ENCODE measurements at places on chromosomes 2 and 18.
A peak's percentile ranks its signal among the peaks of the same experiment; 100 is the strongest.

DNA sequence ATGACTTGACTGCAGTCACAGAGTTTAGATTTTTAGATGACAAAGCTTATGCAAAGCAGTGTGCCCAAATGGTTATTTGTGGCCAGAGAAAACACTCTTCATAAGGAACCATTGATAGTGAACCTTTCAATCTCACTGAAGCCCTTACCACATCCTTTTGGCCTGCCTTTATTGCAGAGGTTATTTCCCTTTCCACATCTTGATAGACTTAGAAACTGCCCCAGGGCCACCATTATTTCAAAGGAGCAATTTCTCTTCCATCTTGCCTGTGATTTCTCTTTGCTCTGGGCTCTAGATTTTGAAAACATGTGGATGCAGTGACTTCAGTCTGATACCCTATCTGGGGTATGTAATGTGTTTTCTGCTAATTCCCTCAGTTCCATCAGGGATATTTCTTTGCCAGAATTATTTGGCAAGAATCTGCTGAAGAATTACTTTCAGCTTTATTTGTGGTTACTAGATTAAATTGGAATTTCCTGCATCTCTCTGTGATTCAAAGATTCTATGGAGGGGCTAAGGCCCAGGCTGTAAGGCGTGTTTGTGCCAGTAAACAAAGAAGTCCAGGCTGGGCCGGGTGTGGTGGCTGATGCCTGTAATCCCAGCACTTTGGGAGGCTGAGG, 51.0 kb downstream of the MOGAT1 start:
- no peak for DNase-seq

DNA sequence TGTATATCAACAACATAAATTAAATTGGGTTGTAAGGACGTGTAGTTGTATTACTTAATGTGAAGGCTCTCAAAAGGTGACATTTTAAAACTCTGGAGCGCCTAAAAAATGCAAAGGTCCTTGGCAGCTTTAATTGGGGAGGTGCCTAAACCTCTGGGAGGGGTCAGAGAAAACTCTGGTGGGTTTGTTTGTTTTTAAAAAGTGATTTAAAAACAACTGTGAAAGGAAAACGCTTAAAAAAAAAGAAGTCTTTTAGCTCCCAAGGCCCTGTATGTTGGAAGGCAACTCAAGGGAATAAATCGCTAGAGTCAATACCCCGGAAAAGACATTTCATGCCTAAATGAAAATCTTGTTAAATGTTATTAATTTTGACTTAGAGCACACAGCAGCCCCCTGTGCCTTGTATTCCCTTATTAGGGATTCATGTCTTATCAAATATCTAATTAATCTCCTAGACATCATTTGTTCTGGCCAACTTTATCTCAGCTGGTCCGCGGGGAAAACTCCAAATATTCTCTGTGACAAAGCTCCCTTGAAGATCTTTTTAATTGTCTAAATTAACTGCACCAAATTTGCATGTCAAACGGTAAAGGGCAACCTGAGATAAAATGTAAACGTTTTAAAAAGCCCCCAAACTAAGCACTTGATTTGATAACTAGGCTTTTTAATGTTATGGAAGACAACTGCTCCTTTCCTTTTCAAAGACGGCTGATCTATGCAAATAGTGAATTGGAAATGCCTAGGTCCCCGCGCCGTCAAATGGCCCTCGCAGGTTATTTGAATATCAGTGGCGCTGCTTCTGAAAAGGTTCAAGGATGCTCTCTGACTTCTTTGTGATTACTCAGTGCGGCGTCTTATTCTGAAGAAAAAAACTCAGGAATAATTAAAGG, 4.2 kb downstream of the SP9 start:
- no peak for DNase-seq

DNA sequence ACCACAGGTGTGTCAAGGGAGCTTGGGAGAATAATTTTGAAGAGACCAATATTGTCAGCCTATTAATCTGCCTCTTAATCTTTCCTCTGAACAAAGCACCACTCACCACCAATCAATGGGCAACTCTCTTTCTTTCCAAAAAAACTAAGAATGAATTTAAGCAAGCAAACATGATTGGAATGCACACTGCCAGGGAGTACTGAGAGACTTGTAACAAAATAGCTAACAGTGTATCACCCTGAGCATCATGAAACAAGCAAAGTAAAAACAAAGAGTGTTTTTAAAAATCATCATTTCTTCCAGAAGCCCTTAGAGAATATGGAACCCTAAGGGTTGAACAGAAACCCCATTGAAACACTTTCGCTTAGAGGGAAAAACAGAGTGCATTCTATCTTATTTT, 299.7 kb downstream of the DSEL start:
- DNase-seq: no peak

DNA sequence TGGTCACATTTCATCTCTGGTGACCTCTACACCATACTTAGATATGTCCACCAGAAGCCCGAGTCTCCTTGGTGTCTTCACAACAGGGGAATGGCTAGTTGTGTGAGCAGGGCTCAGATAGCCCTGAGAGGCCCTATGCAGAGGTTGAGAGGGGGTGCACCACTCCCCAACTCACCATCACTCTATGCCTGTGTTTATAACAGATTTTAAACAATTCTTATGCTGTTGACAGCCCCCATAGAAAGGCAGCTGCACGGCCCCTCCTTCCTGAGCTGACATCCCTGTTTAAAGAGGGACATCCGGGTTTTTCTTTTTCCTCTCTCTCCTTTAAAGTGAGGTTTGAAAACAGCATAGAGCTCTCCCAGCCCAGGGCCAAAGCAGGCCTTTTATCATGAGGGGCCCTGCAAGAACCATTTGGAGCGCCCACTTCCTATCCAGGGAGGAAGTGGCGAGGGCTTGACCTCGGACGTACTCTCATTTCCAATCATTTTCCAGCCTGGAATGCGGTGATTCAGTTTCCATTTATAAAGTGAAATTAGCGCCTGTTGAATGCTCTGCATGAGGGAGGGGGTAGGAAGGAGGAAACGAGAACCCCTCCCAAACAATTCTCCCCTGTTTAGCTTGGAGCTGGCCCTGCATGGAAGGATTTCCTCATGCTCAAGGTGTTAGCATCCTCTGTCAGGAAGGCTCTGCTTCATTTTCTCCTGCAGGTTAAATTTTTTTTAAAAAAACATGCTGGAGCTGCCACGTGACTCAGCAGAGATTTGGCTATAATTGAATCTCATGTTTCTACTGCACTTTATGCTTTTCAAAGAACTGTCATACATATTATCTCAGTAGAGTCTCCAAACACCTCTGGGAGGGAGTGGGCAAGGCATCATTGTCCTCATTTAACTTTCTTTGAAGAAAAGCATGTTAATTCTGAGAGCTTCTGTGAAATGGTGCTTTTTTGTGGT, 117.5 kb downstream of the DDX1 start:
- DNase-seq: no peak

- no peak for DNase-seq
Observed at GRCh38 chr2:68732036-68732932, 2.3 kb upstream of the ARHGAP25 start.

DNA sequence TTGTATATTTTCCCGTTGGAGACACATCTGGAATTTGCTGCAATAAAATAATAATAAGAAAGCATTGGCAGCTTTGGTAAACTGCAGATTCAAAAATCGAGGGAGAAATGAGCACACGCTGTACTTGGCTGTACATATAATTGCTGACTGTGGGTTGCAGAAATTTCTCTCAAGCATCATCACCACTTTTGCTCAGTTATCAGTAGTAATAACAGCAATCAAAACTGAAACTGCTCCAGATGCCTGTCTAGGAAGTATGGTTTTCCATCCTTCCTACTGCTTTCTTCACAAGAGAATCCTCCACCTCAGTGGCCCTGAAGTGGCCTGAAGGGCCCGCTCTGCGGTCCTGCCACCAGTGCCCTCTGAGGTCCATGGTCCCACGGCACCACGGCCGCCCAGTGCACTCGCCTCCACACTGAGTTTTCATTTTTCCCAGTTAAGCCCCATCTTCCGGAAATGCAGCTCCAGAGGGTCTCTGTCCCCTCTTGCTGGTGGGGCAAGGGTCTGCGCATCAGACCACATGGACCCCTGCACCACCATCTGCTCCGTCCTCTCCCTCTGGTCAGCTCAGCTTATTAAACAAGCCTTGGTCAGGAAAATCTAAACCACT, 3.9 kb downstream of the DUSP28 start:
- no peak for DNase-seq

- no peak for DNase-seq
Observed at GRCh38 chr2:128589681-128590080, 271.0 kb upstream of the HS6ST1 start.

- no peak for DNase-seq
Observed at GRCh38 chr18:9989481-9989880, 75.7 kb downstream of the VAPA start.

DNA sequence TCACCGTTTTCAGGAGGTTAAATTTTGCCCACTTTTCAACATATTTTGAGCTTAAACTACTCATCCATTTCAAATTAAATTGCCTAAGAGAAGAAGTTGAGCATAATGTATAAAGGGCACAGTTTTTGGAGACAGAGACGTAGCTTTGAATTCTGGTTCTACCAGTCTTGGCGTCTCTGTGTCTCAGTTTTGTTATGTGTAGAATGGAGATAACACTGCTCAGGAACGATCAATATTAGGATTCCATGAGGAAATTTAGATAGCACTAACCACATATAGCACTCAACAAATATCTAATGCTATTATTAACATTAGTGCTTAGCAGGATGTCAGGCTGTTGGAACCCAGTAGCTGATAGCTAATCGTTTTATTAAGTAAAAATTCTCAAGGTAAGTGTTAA, 40.4 kb upstream of the GATA6 start:
- DNase-seq: no peak

- no peak for DNase-seq
Observed at GRCh38 chr2:15191789-15192188, 369.3 kb downstream of the NBAS start.

GRCh38 chr2:55885127-55885943, 38.2 kb downstream of the EFEMP1 start:
- DNase-seq: peak; percentile 71

DNA sequence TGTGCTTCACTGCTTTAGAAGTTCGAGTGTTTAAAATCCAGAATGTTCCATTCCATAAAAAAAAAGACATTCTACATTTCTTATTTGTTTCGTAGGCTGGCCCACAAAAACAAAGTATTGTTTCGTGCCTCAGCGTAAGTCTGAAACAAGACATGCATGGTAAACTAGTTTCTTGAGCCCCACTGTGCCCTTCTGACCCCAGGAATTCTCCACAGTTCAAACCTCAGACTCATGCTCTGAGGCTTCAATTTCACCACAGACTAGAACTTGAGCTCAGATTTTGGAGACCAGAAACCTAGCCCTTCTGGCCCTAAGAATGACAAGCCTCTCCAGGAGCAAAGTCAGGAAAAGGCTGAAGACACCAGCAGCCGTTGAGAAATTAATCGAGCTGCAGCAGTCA, 151.5 kb downstream of the SLC8A1 start:
- no peak for DNase-seq

GRCh38 chr18:54690198-54690597, 99.2 kb downstream of the DYNAP start:
- DNase-seq: no peak

- DNase-seq: no peak
Observed at GRCh38 chr18:7457262-7457661, 109.9 kb upstream of the PTPRM start.

DNA sequence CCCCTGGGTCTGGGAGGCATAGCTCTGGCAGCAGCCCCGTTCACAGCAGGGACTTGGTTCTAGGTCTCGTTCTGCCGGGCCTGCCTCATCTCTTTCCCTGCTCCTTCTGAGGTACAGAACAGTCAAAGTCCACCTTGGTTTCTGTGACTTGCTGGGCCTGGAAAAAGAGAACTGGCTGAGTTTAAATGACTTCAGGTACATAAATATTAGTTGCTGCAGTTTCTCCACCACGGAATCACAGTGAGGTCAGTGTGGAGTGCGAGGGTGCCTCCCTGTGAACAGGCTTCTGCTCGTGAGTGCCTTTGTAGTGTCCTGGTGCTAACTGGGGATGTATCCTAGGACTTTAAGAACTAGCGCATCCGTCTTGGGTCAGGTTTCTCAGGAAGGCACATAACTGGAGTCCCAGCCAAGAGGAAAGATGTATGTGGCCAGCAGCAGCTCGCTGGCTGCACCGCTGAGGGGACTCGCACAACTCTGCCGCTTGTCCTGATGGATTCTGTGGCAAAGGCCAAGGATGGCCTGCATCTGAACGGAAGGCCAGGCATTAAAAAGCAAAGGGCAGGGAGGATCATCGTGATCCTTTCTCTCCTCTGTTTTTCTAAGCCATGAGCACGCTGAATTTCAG, 188.6 kb downstream of the SH3RF3 start:
- no peak for DNase-seq

GRCh38 chr2:239866350-239866749, 158.8 kb downstream of the NDUFA10 start:
- no peak for DNase-seq

DNA sequence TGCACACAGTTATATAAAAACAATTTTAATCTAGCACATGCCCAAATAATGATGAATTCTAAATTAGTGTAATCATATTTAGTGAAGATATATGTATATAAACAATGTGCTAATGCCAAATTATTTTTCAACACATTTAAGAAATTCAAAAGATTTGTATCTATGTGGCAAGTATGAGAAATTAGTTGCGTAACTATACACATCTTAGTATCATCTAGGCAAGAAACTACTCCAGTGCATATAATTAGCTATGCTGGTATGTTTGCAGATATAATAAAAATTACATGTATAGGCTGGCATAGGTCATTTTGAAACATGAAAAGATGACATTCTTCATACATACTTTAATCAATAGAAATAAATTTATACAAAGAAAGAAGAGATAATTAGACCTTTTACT, 252.0 kb upstream of the VWC2L start:
- no peak for DNase-seq

DNA sequence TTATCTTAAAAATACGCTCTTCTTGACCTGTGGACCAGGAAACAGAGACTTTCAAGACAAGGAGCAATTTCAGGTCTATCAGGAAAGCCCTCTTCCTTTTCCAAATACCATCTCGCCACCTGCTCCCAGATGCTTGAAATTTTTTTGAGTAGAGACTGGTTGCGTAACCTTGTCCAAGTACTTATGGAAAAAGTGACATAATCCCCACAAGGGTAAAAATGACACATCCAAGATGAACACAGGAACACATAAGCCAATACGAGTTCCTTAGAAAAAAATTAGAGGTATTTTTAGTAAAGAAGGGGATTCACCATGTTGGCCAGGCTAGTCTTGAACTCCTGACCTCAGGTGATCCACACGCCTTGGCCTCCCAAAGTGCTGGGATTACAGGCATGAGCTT, 1.8 kb downstream of the SERPINB13 start:
- no peak for DNase-seq

- DNase-seq: no peak
Observed at GRCh38 chr18:63180971-63181376, 138.6 kb downstream of the BCL2 start.

- DNase-seq: no peak
Observed at GRCh38 chr18:58455314-58456188, 173.3 kb downstream of the ALPK2 start.

DNA sequence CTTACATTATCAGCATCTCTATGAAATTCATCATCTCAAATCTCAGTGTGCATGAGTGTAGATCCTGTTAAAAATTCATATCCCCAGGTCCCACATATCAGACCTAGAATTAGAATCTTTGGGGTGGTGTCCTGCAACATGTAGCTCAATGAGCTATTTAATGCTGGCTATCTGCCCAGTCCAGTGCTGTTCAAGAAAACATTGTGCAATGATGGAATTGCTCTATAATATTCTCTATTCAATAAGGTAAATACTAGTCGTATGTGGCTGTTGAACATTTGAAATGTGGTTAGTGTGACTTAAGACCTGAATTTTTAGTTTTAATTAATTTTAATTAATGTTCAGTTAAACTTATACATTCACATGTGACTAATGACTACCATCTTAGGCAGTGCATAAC, 127.4 kb downstream of the NOL4 start:
- DNase-seq: no peak

All from urothelium cell line (cell line).